NAMALWA (cell line): ENCODE measurements at places on chromosomes 11 and 22.

- DNase-seq, result no peak
These were observed 187.1 kb downstream of the BLID start for GRCh38 chr11:121928597-121929580.

- no peak for DNase-seq
These were observed 145.1 kb downstream of the TBC1D22A start for GRCh38 chr22:46907241-46908215.

- peak; percentile 12 for DNase-seq
These were observed 107.8 kb upstream of the RASSF10 start for GRCh38 chr11:12901272-12901671.

DNA sequence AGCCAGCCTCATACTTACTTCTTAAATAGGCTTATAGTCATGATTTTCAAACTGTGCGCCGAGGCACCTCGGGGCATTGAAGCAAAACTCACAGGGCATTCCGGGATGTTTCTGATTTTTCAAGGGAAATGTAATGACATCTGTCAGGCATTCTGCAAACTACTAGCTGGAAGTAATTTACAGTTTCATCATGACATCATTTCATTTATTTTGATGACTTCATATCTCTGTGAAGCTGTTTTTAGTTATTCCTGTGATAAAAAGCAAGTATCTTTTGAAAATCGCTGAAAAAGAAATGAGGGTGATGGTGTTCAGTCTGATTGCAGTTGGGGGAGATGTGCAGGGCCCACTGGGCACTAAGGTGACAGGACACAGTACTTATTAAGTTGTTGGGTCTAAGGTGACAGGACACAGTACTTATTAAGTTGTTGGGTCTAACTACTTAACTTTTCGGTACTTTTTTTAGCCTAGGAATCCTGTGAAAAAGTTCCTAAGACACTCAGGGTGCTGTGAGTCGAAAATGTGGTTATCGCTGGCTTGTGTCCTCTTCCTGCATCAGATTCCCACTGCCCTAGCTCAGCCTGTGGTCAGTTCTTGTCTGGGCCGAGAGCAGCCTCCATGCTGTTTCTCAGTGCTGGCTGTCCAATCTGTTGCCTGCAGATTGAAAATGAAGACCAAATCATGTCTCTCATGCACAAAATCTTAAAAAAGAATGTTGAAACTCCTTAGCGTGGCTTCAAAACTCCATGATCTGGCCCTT is 42.6 kb downstream of the APLP2 start:
- no peak for DNase-seq
